ENCODE measurements at places on chromosomes 13 and 19.
A peak's percentile ranks its signal among the peaks of the same experiment; 100 is the strongest.

DNA sequence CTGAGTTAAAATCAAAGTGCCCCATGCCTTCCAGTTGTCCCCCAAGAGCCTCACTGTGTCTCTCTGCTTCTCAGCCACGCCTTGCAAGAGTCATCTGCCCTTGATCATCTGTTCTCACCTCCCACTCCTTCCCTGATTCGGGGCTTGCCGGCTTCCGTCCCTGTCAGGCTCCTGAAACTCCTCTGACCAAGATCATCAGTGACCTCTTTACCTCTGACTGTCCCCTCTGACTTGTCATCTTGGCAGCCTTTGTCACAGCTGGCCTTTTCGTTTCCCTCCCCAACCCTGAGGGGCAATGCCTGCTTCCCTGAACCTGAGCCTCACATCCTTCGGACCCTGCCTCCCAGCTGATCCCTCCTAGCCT, 66.3 kb downstream of the MAP4K1 start:
- peak; percentile 52 for DNase-seq

DNA sequence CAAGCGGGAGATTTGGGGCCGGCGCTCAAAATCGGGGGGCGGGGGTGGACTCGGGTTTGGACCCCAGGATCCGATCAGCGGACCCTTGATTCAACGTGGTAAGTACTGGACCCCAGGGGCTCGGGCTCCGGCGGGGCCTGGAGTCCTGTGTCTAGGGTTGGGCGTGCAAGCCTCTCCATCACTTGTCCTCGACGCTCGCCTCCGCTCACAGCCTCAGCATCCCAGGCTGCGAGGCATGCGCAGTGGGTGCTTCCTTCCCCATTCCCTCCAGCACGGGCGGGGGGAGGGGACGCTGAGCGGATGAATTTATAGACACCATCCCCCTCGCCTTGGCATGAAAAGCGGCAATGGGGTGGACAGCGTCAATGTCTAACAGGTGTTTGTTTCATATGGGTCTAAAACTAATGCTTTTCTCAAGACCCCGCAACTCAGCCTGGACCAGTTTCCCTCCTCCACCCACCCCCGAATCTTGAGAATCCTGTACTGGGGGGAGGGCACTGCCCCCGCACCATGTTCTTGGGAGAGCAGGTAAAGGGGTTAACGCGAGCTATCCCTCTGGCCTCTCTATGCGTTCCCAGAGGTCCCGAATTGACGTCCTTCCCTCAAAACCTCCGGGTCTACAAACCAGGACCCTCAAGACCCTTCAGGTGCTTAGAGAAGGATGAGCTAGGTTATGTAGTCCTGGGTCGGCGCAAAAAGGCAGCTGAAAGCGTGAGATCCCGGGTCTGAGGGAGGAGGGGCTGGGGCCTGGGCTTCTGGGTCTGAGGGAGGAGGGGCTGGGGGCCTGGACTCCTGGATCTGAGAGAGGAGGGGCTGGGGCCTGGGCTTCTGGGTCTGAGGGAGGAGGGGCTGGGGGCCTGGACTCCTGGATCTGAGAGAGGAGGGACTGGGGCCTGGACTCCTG, 579 bp downstream of the CPT1C start:
- no peak for DNase-seq

DNA sequence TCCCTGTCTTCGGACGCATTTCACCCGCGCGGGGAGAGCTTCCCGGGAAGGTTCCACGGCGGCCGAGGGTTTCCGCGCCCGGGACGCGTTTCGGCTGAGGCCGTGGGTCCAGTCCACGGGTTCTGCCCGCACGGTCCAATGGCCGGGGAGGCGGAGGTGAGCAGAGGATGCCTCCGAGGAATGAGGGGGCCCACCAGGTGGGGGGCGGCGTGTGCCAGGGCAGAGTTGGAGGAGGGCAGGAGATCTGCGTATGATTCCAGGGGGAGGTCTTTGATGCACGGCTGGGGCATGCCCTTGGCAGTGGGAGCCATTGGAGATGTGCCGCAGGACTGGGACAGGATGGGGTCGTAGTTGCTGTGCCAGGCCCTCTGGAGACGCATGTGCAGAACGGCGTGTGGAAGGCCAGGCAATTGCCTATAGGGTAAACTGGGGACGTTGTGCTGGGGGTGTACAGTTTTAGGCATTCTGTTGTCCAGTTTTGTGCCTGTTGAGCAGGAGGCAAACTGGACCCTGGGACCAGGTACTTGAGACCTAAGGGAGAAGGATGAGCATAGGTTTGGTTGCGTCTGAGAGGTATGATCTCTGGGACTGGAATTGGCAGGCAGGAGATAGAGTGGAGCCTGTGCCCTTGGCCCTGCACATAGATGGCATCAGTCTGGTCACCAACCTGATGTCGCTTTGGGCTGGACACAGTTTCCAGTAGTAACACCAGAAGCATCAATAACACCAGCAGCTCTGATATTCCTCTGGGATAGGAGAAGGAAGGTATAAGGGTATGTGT, 751 bp downstream of the ZNF584 start:
- peak; percentile 46 for DNase-seq

DNA sequence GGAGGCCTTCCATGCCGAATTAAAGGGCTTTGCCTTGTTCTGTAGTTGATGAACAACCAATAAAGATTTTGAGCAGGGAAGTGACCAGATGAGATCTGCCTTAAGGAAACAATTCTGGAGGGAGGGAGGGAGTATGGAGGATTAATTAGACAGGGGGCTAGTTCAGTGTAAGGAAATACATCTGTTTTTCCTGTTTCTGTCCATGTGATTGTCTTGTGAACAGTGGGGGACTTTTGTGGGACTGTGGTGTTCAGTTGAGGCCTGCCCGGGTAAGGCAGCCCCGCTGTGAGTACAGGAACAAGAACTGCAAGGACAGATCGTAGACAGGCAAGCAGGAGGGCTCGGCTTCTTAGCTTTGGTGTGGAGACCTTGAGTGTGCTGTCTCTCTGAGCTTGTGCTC, 59.0 kb downstream of the DGKH start:
- no peak for DNase-seq

DNA sequence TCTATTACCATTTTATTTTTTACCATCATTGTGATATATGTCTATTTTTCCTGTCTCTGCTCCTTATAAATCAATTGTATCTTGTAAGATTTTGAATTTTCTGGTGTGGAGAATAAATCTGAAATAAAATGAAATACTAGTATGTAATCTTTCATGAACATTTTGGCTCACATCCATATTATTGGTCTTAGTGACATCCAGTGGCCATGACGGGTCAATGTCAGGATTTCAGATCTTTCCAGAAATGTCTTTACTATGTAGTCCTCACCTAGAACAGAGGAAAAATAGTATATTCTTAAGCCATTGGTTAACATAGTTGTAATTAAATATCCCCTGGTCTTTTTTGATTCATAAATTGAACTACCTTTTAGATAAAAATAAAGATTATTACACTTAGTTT, 109.8 kb upstream of the GPC6 start:
- DNase-seq = no peak

GRCh38 chr13:27281420-27281819, 10.8 kb downstream of the RASL11A start:
- no peak for DNase-seq

GRCh38 chr13:47718556-47718955, 282.5 kb downstream of the SUCLA2 start:
- no peak for DNase-seq

GRCh38 chr13:51832471-51833152, 12.4 kb downstream of the TMEM272 start:
- peak; percentile 54 for DNase-seq

- no peak for DNase-seq
Observed at GRCh38 chr13:72166102-72166650, 299.2 kb upstream of the DACH1 start.

DNA sequence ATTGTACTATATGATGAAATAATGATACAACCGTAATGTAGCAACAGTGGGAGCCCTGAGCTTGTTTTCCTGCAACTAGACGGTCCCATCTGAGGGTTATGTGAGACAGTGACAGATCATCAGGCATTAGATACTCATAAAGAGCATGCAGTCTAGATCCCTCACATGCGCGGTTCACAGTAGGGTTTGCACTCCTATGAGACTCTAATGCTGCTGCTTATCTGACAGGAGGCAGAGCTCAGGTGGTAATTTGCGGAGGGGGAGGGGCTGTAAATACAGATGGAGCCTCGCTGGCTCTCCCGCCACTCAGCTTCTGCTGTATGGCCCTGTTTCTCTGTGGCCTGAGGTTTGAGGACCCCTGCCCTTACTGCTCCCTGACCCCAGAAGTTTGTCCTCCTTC, 13.7 kb downstream of the EPHX3 start:
- no peak for DNase-seq

- peak; percentile 94 for DNase-seq
Observed at GRCh38 chr19:58439576-58440554, at the start of gene ZNF132. TSS of gene ZNF132 (minus strand) at chr19:58440153. CDS start at chr19:58439821, 332 bp downstream.
